ENCODE measurements at places on chromosomes 11 and 22. TPM values are rescaled to one million over a fixed set of nuclear protein-coding genes. Genes with fewer than 3 reads are reported as not detected.

NAGA gene
- total RNA-seq, result 41.2 TPM

CDKN1C gene
- total RNA-seq, result 27.7 TPM

GAS2 gene
- total RNA-seq, result 1.2 TPM

OR56B1 gene
- total RNA-seq, result not detected

DDI1 gene
- total RNA-seq, result not detected

GDPD4 gene
- total RNA-seq, result not detected

GRCh38 chr11:23973244-23973643, 523.6 kb upstream of the LUZP2 start:
- DNase-seq, result no peak

DNA sequence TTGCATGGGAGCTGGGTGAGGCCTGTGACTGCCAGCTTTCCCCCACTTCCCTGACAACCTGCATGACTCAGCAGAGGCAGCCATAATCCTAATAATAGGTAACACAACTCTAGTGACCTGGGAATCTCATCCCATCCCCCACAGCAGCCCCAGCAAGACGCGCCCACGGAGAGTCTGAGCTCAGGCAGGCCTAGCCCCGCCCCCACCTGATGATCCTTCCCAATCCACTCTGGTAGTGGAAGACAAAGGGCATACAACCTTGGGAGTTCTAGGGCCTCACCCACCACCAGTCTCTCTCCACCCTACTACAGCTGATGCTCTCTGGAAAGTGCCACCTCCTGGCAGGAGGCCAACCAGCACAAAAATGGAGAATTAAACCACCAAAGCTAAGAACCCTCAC, 60.3 kb downstream of the CWF19L2 start:
- no peak for DNase-seq

GRCh38 chr22:32826537-32826936, 25.0 kb downstream of the TIMP3 start:
- DNase-seq, result no peak

GRCh38 chr11:132408877-132409276, 1038.5 kb downstream of the NTM start:
- no peak for DNase-seq

DNA sequence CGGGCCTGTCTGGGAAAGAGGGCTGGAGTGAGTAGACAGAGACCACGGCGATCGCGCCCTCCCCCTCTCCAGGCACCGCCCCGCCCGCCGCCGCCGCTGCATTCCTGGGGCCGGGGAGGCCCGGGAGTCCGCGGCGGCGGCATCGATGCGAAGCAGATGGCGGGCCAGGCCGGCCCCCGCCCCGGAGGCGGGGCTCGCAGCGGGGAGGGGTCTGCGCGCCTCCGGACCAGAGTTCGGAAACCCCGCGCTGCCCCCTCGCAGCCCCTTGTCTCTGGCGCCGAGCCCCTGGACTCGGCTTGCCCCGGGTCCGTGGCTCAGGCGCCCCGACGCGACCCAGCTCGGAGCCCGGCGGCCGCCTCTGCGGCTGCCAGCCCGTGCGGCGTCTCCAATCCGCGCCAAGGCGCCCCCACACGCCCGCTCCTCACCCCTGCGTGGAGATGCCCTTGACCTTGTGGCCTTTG, 1.3 kb downstream of the SCARF2 start:
- DNase-seq, result no peak

GRCh38 chr11:2916892-2917645, 12.2 kb downstream of the PHLDA2 start:
- DNase-seq, result no peak

- DNase-seq, result no peak
These were observed 279.4 kb upstream of the PDGFD start for GRCh38 chr11:104443387-104443786.

DNA sequence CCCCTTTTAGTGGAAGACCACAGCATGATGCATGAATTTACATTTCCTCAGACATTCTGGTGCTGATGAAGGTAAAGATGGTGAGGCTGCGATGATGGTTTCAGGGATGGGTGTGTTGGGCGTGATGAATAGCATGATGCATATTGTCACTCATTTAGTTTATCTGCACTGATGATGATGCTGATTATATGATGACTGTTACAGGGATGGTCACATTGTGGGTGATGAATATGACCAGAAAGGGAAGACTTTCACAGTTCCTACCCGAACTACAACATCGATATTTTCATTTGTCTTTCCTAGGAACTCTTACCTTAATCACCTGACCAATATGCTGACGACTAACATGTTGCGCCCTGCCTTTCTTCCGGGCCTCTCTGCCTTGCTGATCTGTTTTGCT, 47.4 kb upstream of the EHF start:
- no peak for DNase-seq

DNA sequence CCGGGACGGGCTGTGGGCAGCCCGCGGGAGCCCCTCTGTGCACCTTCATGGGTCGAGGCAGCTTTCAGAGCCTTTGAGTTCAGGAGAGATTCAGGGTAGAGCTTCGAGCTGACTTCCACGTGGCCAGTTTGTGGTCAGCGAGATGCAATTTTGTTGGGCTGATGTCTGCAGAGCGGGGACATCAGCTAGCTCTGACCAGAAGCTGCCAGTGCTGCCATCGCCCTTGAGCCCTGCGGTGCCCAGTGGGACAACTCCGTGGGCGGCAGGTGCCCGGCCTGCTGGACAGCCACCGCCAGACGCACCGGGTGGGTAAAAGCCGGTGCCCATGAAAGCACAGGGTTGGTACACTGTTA, 719 bp downstream of the TALDO1 start:
- DNase-seq, result no peak

GRCh38 chr22:44737406-44738346, 14.7 kb upstream of the ARHGAP8 start:
- DNase-seq, result no peak

DNA sequence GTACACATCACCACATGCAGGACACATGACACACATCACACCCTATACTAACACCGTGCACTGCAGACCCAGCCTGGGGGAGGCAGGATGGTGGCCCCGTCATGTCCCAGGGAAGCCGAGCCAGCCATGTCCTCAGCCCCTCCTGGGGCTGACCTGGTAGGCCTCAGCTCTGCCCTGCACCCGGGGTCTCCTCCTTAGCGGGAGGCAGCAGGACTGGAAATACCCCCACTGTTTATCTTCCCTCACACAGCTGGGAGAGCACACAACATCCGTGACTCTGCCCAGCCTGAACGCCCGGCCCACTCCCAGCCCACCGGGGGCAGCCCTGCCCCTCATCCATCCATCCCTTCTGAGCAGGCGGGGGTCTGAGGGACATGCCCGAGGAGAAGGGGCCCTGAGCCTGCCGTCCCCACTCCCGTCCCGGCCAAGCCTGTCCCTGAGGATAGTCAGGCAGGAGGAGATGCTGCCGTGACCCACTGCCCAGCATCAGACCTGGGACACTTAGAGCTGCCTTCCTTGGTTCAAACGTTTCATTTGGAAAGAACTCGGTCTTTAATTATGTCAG, 945.0 kb downstream of the BRD1 start:
- no peak for DNase-seq

- DNase-seq, result no peak
These were observed 3.9 kb downstream of the CREB3L1 start for GRCh38 chr11:46281371-46281831.

- DNase-seq, result no peak
These were observed 173.4 kb downstream of the DDX10 start for GRCh38 chr11:108838102-108838791.

DNA sequence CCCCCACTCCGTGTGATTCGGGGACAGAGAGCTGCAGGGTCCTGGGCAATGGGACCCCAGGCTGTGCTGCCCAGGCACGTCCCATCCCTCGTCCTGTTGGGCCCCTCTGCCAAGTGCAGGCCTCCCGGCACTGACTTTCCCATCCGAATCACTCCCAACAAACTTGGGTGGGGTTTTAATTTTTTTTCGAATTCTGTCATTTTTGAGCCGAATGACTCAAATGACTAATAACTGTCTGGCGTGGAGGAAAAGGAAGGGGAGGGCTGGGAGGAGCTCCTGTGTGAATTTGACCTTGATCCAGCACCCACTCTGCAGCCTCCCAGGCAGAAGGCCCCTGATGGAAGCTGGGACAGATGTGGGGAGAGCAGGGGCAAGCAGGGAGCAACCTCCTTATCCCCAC, 1173.2 kb downstream of the BRD1 start:
- no peak for DNase-seq

DNA sequence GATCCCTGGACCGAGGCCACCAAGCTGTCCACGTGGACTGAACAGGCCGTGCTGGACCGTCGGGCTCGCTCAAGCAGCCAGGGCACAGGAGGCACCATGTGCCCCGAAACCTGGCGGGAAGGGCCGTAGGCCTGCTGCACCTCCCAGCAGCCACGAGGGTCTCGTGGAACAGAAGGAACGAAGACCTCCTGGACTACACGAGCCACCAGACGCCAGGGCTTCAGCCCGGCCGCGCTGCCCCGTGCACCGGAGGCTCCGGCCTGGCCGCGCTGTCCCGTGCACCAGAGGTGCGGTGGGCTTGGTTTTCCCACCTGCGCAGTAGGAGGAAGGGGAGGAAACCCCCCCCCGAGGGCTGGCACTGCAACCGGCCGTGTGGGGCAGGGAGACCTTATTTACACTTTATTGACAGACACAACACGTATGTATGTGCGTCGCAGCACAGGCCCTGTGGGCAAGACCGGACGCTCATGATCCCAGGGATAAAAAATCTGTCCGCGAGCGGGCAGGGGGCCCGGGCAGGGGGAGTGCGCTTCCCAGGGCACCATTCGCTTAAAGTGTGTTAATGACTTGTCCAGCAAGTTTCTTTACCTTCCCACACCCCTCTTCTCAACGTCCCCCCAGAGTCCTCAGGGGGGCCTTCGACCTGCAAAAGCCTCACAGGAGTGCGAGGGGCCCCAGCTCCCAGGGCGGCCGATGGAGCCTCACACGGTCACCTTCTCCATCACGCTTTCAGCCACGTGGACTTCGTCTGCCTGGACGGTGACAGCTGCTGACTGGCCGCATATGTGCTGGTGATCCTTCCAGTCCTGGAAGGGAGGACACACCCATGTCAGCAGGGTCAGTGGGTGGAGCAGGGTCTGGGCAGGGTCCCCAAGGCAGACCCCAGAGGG, 7.0 kb downstream of the DRD4 start:
- no peak for DNase-seq

DNA sequence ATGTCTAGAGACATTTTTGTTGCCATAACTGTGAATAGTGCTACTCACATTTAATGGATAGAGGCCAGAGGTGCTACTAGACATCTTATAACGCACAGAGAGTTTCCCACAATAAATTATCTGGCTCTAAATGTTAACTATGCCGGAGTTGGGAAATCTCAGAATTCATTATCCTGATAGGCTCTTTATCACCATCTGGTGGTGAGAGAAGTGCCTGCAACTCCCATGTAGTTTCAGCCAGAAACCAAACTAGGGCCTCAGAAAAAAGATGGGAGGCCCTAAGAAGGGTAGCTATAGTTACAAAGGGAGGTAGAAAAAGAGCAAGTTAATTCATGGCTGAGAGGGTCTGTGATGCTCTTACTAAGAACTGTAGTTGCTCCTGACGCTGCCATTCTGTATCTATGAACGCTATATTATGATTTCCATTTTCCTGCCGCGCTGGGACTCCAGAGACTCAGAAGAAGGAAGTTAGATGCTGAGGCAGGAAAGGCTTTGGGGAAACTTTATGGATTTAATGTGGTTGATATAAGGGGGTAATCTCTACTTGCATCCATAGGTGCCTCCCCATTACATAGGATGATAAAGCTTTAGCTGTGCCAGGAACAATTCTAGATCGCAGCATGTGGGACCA, 22.9 kb upstream of the MRPL17 start:
- no peak for DNase-seq

DNA sequence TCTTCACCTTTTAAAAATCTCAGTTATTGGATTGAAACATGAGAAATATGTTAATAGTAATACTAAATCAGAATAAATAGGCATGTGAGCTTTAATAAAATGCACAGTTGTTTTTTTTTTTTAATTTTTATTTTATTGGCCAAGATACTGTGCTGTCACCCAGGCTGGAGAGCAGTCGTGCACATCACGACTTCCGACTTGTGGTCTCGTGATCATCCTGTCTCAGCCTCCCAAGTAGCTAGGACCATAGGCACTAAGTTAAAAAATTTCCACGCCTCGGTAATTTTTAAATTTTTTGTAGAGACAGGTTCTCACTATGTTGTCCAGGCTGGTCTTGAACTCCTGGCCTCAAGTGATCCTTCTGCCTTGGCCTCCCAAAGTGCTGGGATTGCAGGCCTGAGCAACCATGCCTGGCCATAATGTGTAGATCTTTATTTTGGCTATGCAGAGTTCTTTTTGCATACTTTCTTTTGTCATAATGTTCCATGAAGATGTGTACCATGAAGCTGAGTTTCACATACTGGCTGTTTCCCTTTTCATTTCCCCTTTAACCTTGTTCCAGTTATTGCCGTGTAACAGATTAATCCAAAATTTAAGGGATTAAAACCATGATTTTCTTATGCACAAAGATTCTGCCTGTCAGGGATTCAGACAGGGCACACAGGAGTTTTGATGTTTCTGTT, 16.0 kb downstream of the CAPRIN1 start:
- no peak for DNase-seq

All from epithelial cell of proximal tubule (primary cell).